Retina (tissue), 1 donor: ENCODE measurements at places on chromosomes 12 and 14.

DNA sequence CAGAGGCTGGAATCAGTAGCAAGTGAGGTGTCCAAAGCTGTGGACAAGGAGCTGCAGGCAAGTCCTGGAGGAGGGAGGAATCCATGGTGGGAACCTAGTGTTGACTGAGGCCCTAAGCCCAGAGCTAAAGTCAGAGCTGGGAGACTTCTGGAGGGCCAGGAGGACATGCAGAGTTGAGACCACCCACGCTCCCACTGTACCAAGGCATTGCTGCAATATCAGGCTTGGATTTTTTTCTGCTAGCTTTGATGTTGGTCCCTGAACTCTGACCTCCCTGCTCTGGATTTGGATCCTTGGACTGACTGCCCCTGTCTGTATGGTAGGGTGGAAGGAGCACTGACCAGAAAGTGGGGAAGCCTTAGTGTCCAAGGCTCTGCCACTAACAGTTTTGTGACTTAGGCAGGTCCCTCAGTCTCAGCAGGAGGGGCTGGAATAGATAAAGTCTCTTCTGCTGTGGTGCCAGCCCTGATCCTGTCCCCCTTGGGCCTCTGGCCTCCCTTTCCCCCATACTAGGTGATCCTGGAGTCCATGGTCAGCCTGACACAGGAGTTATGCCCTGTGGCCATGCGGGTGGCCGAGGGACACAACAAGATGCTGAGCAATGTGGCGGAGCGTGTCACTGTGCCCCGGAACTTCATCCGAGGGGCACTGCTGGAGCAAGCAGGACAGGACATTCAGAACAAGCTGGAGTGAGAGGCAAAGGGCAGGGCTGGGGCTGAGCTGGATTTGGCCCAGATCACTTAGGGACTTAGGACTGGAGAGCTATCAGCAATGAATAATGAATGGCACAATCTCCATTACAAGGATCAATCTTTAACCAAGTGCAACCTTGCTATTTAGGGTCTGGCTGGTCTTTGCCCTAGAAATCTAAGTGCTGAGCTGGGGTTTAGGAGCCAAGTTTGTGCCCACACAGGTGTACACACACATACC, 9.4 kb downstream of the CARMIL3 start:
- DNase-seq: no peak

GRCh38 chr12:14310866-14311265, 54.6 kb upstream of the ATF7IP start:
- DNase-seq: no peak

DNA sequence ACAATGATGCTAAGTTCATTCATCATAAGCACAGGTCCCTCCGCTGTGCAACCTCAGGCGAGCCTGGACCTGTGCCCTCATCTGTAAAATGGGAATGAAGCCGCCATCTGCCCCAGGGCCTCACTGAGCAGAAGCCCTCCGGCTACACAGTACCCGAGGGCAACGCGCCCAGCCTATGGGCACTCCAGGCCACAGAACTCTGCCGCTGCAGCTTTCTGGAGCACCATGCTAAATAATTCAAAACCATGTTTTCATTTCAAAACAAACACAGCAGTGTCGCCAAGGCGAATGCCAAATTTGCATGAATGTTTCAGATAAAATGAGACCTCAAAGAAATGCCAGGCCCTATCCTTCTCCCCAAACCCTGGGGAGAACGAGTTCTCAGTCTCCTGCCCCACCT, 4.0 kb downstream of the NCOR2 start:
- no peak for DNase-seq

- DNase-seq: no peak
Measured at GRCh38 chr12:76945867-76946266, 67.0 kb upstream of the CSRP2 start.

- no peak for DNase-seq
Measured at GRCh38 chr12:2396448-2396871, 343.7 kb downstream of the CACNA1C start.

- no peak for DNase-seq
Measured at GRCh38 chr12:6779708-6780432, 7.5 kb downstream of the LAG3 start.

GRCh38 chr12:46920499-46920898, 94.7 kb upstream of the SLC38A4 start:
- no peak for DNase-seq

GRCh38 chr14:64580467-64580866, 30.7 kb downstream of the PPP1R36 start:
- no peak for DNase-seq

DNA sequence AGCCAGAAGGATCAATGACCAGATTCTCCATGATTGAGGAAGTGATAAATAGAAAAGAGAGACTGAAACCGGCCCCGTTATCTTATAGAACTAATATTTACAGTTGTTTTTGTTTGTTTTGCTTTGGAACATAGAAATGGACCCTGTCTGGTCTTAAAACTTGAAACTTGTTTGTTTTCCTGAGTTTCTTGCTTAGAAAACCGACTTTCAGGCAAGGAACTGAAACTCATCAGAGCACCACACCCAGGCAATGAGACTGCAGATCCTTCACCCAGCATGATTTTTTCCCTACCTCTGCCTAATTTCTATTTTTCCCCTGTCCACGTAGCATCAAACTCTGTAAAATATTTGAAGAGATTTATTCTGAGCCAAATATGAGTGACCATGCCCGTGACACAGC, 10.6 kb upstream of the CLEC12A start:
- DNase-seq: no peak

- DNase-seq: no peak
Measured at GRCh38 chr12:80821513-80822000, 104.8 kb downstream of the MYF5 start.
